ENCODE measurements at places on chromosomes 11 and 22. TPM values are rescaled to one million over a fixed set of nuclear protein-coding genes. Genes with fewer than 3 reads are reported as not detected.

DNA sequence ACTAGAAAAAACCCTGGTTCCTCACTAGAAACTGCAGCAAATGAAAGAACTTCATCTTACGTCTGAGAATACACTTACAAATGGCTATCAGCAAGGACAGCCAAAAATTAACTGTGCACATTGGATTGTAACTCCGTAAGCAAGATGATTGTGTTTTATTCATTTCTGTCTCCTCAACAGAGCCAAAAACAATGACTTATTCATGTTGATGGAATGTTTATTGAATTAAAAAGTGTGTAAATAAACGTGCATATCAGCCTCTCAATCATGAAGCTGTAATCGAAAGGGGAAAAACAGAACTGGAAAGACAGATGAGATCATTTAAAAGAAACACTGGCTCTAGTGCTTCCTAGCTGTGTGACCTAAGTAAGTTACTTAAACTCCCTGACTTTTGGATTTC lies 307.5 kb upstream of the ZC3H12C start:
- no peak for DNase-seq

Gene OR5P2
- total RNA-seq = not detected

Gene FGF4
- not detected for total RNA-seq

DNA sequence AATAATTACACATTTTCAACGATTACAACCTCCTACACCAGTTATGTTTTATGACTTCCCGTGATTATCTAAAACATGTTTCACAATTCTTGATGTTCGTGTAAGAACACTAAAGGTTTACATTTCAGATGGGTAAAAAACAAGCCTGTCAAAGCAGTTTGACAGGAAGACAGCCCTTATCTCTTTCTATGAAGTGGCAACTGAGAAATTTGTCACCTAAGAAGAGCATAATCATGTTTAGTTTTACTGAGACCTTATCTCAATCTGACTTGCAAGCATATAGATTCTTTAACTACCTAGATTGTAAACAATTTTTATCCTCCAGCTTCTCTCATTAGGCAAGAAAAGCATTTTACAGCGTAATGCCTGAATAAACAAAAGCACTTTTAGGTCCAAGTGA lies 218.4 kb upstream of the ZBED5 start:
- no peak for DNase-seq

Gene PRG3
- total RNA-seq = not detected

All from activated CD4-positive, alpha-beta T cell treated with anti-CD3 and anti-CD28 coated beads, Interleukin-2, amount 10 ng/mL, durations not matched to agents 7 days and 5 days (primary cell).